ENCODE measurements at places on chromosomes 13 and 19.

DNA sequence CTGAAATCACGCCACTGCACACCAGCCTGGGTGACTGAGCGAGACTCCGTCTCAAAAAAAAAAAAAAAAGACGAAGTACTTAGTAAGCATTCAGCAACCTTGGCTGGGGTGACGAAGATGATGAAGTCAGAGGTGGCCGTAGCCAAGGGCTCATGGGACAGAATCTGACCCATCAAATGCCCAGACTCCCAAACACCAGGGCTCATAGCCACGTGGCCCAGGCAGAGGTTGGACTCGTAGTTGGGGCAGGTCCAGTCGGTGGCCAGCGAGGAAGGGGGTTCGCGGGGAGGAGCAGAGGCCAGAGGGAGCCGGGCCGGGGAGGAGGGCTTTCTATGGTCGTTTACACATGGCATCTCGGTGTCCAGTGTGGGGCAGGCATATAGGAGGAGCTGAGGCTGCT lies 52.1 kb upstream of the EHD2 start:
- DNase-seq, result no peak

DNA sequence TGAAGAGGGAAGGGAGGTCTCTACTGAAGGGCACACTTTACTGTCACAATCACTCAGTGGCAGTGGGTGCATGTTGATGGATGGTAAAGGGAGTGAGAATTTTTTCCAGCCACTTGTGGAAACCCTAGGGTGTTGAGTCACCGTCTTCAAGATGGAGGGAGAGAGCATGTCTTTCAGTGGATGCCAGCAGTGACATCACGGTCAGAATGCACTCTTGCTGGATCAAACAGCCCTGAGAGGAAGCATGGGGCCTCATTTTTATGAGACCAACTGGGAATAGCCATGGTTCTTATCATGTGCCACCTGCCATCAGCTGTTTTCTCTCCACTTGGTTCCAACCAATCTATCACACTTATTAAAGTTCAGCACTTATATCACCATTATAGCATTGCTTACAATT lies 182.5 kb downstream of the KCNRG start:
- DNase-seq, result no peak

- DNase-seq, result no peak
Observed at GRCh38 chr19:46813839-46814358, 25.5 kb upstream of the SLC1A5 start.

DNA sequence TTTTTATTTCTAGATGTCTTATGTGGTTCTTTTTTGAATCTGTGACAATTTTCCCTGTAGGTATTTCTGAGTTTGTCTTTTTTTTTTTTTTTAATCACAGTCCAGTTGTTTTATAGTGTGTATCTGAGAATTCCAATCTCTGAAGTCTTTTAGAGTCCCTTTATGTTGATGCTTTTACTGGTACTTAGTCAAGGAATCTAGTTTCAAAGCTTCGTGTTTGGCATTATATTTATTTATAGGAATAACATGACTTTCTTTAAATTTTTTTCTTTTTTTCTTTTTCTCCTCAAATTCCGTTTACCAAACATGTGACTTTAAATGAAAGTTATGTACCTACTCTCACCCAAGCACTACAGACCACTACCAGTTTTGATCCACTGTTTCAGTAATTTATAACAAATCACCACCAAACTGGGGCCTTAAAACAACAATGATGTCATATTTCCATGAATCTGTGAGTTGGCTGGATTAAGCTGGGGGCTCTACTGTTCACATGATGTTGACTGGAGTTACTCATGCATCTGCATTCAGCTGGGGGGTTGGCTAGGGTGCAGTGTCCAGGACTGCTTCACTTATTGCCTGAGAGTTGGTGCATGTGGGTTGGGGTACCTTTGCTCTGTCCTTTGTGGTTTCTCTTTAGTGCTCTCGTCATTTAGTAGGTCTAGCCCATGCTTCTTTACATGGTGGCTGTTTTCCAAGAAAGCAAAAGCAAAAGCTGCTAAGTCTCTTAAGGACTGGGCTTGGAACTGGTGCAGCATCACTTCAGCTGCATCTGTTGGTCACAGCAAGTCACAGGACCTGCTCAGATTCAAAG lies 22.3 kb downstream of the KCTD4 start:
- no peak for DNase-seq

GRCh38 chr13:98821372-98822224 lies 69.1 kb upstream of the SLC15A1 start:
- DNase-seq, result no peak

- DNase-seq, result no peak
Observed at GRCh38 chr19:14078411-14078810, 5.8 kb downstream of the MISP3 start.

DNA sequence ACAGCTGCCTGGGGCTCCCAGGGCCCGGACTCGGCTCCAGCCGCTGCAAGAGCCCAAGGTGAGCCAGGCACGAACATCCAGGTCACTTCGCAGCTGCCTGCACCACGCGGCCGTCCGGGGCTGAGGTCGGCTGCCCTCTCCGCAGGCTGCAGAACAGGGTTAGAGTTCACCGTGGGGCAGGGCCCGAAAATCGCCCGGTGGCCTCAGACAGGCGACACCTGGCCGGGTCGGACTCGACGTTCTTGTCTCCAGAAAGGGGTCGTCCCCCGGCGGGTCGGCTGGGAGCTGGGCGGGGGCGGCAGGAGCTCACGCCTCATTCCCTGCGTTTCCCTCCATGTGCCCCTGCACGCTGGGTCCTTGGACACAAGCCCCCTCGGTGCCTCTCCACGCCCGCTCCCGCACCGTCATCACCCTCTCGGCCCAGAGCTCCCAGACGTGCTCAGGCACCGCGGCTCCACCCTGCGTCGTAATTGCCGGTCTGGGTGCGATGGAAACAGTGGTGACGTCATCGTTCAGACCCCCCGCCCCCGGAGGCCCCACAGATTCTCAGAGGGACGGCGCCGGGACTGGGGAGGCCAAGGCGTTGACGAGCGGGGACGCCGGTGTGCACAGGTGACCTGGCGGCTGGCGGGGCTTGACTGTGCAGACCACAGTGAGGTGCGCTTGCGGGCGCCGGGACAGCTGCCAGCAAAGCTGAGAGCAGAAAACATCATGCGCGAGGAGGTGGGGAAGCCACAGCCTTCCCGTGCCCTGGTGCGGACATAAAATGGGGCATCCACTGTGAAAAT lies 4.0 kb upstream of the GRIN3B start:
- DNase-seq, result peak; percentile 88

DNA sequence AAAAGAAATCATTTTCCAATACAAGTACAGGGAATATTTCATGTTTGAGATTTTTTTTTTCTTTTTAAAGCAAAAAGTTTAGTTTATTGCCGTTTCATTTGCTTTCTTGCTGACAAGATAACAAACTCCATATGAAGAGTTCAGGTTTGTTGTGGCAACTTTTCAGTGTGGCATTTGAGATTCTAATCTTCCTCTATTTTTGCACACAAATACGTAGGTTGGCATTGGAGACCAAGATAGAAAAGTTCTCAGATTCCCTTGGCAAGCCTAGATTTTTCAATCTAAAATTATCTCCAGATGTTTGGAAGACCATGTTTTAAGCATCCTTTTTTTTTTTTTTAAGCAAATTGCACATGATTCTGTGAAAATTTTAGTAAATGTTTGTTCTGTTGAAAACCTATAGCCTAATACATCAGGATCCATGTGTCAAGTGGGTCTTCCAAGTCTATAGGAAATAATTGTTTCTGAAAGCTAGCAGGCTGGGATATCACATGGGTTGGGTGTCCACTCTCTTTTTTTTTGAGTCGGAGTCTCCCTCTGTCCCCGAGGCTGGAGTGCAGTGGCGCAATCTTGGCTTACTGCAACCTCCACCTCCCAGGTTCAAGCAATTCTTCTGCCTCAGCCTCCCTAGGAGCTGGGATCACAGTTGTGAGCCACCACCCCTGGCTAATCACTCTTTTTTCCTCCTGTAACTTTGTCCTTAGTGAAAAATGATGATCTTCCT lies 2.6 kb downstream of the GARRE1 start:
- DNase-seq, result no peak

- DNase-seq, result no peak
Observed at GRCh38 chr13:34943436-34944273, 1.6 kb downstream of the NBEA start.

DNA sequence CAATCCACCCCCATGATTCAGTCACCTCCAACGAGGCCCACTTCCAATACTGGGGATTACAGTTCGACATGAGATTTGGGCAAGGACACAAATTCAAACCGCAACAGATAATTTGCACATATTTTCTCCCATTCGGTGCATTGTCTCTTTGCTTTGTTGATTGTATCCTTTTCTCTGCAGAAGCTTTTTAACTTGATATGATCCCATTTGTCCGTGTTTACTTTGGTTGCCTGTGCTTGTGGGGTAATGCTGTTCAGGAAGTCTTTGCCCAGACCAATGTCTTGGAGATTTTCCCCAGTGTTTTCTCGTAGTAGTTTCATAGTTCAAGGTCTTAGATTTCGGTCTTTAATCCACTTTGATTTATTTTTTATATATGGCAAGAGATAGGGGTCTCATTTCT lies 330.8 kb upstream of the SPRY2 start:
- DNase-seq, result no peak

GRCh38 chr13:48487968-48488367 lies 44.9 kb downstream of the RCBTB2 start:
- no peak for DNase-seq

GRCh38 chr13:30033681-30034457 lies 183.5 kb upstream of the UBL3 start:
- DNase-seq, result no peak

DNA sequence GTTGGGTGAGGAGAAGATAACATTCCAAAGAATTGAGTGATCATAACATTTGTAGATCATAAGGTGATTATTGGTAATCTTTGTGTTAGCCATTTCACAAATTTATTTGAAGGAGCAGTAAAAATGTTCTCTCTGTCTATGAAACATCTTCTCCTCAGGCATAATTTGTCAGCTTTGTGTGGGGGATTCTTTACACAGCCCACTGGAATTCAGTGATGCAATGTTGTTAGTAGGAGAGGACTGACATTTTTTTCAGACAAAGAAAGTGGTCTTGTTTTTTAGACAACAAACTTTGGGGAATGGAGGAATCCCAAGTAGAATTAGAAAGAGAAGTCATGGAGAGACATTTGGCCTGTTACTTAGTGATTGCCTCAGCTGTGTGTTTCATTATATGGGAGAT lies 100.3 kb downstream of the ITGBL1 start:
- no peak for DNase-seq

GRCh38 chr19:48815870-48816501 lies 5.2 kb upstream of the BCAT2 start:
- no peak for DNase-seq

- no peak for DNase-seq
Observed at GRCh38 chr13:37288057-37288720, 182.7 kb upstream of the CSNK1A1L start.

GRCh38 chr19:57441979-57442752 lies 7.0 kb downstream of the ZNF749 start:
- no peak for DNase-seq

GRCh38 chr13:100566543-100566942 lies 22.0 kb downstream of the GGACT start:
- DNase-seq, result no peak
